ENCODE measurements at places on chromosomes 5 and 9. TPM values are rescaled to one million over a fixed set of nuclear protein-coding genes. Genes with fewer than 3 reads are reported as not detected.

DNA sequence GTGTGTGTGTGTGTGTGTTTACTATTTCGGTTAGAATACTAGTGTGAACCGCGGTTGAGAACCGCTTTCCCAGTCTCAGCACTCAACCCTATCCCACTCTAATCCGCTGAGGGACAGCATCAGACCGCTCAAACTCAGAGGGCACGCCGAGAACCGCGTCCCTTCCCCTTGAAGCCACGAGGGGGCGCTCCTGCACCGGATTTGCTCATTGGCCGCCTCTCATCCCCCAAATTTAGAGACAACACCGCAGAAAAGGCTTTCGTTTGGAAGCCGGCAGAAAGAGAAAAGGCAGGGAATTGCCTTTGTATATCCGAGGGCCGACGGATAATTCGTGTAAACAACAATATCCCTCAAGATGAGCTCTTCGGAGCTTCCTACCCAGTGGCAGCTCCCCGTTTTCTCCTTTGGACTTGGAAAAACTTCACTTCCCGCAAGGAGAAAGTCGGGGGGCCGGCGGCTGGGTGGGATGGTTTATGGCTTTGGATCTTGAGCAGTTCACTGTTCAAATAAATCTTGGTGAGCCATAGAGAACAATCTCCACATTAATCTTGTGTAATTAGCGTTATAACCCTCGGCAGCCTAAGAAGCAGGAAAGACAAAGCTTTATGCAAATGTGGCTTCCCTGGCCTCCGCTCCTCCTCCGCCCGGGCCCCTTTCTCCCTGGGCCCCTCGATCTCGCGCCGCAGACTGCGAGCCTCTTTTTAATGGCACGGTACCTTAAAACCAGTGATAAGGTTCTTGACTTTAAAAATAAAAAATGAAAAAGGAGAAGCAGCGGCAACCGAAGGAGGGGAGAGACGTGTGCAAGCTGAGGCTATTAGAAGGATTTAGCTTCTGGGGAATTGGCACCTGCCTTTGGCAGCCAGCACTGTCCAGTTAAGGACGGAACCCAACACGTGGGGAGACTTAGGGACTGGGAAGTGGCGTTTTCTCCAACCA is 296.8 kb downstream of the PARP8 start:
- no peak for DNase-seq

DNA sequence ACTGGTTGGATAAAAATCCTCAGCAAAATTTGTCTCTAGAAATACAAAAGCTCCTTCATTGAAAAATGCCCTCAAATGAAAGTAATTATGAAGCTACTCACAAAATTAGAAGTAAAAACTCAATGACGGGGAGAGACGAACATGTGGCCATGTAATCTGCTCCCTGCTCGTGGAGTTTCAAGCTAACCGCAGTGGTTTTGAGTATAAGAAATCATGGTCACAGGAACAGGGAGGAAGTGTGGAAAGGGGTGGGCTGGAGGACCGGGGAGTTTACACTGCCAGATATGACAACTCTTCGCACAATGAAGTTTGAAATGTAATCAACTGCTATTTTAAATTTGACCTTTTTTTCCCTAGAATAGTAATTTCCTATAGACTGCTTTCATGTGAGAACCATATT is 765.4 kb upstream of the DMAC1 start:
- no peak for DNase-seq

Gene TAF11L10
- not detected for total RNA-seq

DNA sequence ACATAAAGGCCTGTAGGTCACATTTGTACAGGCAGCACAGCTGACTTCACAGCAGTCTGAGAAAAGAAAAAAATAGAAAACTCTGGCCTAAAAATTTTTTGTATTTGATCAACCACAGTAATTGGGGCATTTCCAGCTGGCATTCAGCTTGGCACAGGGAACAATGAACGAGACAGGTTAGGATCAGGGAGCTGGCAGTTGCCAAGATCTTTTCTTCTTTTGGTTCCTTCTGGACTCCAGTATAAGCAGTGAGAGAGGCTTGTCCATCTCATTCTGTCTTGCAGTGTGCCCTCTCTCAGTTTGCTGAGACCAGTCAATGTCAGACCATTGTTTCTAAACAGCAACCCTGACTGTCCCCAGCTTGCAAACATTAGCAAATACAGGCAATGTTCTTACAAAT is 601.1 kb downstream of the TLR4 start:
- no peak for DNase-seq
